ENCODE measurements at places on chromosomes 4 and X. TPM values are rescaled to one million over a fixed set of nuclear protein-coding genes. Genes with fewer than 3 reads are reported as not detected.

Gene HSFX2
- total RNA-seq, result not detected

Gene NAT8L
- total RNA-seq, result 0.09 TPM

DNA sequence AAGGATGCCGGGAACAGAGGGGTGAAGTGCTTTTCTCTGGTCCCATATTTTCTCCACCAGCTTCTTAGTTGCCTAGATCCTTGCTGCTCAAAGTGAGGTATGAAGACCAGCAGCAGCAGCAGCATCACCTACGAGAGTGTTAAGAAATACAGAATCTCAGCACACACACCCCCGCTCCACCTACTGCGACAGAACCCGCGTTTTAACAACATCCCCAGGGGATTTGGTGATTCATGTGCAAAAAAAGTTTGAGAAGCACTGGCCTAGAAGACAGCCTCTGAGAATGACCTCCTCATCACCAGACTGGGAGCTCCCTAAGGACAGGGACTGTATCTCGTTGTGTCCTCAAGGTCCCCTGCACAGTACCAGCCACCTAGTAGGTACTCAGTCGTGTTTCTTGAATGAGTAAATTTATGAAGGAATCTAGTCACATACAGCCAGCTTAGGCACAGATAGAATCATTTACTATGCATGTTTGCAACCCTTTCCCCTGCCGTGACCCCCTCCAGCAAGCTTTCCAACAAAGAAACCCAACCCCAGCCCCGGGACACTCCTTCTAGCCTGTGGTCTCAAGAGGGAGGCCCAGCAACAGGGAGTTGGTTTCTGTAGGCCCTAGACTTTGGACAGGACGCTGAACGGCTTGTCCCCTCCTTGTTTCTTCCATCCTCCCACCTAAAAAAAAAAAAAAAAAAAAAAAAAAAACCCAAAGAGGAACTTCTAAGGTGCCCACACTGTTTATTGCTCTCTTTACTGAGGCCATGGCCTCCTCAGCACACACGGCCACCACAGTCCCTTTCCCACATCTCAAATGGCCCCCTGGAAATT lies 21.5 kb downstream of the RTL5 start:
- no peak overlapping the region for H3K4me3 ChIP-seq
- H3K27ac ChIP-seq, result no peak overlapping the region
- H3K36me3 ChIP-seq, result no peaks in the 10 kb centered on the region
- DNase-seq, result no peak

GRCh38 chr4:74057588-74057987 lies 19.1 kb upstream of the CXCL3 start:
- no peaks in the 10 kb centered on the region for H3K36me3 ChIP-seq
- H3K4me3 ChIP-seq, result no peak overlapping the region
- no peaks in the 10 kb centered on the region for H3K27me3 ChIP-seq
- no peaks in the 10 kb centered on the region for H3K4me1 ChIP-seq

DNA sequence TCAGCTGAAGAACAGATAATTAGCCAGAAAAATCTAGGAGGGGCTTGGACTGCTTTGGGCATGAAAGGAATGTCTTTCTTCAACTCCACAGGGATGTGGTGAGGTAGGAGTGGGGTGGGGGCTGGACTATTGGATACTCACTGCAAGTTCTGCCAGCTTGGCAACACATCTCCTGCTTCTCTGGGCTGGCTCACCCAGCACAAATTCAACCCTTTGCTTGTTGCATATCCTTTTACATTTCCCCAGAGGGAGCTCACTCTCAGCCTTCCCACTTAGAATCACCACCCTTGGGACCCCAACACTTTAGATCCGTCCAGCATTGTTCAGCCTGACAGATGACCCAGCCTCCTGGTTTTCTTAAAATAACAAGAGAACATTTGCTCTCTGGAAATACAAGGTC lies 120.6 kb downstream of the KDR start:
- H3K4me1 ChIP-seq, result no peaks in the 10 kb centered on the region
- H3K27ac ChIP-seq, result no peak overlapping the region
- no peak for DNase-seq
- H3K4me3 ChIP-seq, result no peak overlapping the region
- no peaks in the 10 kb centered on the region for H3K27me3 ChIP-seq

DNA sequence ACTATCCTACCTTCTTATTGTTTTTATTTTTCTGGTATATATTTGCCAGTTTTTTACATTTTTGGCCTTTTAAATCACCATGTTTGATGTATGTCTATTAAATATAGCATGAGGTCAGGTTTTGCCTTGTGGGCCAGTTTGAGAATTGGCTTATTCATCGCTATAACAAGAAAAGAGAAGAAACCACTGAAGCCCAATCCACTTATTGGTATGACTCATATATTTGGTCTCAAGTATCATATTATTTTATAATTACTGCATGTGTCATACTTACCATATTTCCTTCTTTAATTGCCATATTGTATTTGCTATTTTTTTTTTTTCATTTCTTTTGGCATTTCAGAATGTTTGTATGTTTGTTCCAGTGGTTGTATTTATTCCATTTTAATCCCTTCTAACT lies 99.3 kb downstream of the IRF2 start:
- H3K27ac ChIP-seq, result no peak overlapping the region
- no peaks in the 10 kb centered on the region for H3K27me3 ChIP-seq
- peaks cover 13% of the 10 kb centered on the region for H3K4me1 ChIP-seq
- no peak overlapping the region for H3K4me3 ChIP-seq

DNA sequence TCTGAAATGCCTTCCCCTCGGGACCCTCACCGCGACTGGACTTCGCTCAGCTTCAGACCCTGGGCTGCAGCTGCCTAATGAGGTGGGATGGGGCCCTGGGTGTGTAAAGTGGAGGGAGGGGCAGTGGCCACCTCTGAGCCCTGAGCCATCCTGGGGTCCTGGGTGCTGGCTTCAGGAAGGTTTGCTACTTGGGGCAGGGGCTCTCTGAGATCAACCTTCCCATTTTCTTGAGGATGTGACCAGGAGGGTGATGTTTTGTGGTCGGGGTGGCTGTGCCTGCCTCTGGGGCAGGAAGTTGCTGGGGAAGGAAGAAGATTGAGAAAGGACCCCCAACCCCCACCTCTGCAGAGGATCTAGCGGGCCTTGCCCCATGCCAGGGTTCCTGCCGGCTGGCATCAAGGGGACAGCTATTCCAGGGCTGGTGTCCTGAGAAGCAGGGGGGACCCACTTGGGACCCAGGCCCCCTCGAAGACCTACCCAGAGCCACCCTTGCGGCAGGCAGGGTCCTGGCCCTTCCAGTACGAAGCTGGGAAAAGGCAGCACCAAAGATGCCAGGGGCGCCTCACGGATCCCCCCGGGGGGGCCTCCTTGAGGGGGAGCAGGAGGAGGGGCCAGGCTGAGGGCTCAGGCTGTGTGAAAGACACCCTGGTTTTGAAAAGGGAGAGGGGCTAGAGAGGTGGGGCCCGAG lies 6.5 kb downstream of the SH3BP2 start:
- peak overlapping the region; percentile 5 for H3K4me3 ChIP-seq
- peaks cover 3% of the 10 kb centered on the region for H3K36me3 ChIP-seq
- no peaks in the 10 kb centered on the region for H3K27me3 ChIP-seq
- H3K4me1 ChIP-seq, result peaks cover 56% of the 10 kb centered on the region
- peak overlapping the region; percentile 96 for H3K27ac ChIP-seq
